ENCODE measurements at places on chromosomes 6 and 20.

DNA sequence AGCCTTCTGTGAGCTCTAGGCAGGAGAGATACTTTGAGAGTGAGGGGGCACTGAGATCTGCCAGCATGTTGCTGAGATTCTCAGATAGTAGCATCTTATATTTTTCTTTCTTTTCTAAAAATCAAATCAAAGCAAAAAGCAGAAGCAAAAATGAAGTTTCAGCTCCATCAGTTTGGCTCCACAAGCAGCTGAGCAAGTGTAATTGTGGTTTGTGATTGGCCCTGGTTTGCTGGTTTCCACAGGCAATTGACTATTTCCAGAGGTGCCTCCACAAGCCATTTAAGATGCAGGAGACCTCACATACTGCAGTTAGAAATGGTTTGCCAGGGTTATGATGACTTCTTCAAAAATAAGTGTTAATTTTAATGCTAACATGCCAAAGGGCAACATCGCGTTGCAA lies 4.3 kb downstream of the SLC35D3 start:
- no peak for DNase-seq

- no peak for DNase-seq
These were observed 72.7 kb downstream of the METTL24 start for GRCh38 chr6:110285306-110286060.

DNA sequence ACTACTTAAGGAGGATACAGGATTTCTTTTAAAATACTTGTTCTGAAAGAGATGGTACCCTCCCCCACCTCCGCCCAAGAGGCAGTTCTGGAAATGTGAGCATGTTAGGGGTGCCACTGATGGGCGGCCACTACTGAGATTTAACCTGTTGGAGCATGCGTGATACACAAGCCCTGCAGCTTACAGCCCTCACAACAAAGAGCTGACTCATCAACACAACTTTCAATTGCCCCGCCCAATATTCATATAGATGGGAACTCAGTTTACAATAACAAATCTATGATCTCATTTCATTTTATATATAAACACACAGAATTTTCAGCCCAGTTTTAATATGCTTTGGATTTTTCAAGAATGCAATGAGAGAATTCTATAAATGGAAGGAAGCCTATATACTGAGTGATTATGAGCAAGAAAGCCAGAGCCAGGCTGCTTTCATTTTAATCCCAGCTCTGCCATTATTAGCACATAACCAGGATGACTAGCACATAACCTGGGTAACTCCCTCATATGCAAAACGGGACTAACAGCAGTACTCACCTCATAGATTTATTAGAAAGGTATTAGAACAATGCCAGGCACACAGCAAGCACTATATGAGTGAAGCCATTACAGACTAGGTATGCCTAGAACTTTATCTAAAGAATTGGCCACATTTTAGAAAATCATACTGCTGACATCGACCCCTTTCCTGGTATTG lies 45.6 kb upstream of the IPCEF1 start:
- no peak for DNase-seq

DNA sequence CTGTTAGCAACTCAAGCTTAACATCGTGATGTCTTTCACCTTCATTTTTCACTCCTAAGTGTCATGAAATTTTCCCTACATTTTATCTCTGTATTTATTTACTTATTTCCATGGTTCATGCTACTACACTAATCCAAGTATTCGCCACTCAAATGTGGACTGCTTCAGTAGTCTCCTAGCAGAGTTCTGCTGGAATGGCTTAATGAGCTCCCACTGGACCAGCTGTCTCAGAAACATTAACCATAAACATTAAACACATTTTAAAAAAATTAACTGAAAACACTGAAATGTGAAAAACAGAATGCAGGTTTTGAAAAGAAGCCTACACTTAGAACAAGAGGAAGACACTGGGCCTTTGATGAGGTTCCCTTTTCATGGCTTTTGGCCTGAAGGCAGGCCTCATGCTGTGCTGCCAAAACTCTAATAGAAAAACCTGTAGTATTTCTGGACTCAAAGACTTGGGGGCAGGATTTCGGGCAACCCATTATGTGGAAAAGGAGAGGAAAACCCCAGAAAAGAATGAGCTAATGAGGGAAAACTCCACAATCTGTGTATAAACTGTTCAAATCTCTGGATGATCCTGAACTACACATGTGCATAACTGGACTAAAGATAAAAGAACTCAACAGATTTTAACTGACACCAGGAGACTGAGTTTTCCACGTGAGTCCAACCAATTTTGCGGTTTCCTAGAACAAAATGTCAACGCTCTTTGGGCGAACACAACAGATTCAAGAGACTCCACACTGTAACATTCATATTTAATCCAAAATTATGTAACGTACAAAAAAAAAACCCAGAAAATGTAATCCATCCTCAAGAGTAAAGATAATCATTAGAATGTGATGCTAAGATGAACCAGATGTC lies 33.0 kb downstream of the SAMD3 start:
- no peak for DNase-seq

- no peak for DNase-seq
These were observed 112.2 kb upstream of the SYNCRIP start for GRCh38 chr6:85754894-85755293.

DNA sequence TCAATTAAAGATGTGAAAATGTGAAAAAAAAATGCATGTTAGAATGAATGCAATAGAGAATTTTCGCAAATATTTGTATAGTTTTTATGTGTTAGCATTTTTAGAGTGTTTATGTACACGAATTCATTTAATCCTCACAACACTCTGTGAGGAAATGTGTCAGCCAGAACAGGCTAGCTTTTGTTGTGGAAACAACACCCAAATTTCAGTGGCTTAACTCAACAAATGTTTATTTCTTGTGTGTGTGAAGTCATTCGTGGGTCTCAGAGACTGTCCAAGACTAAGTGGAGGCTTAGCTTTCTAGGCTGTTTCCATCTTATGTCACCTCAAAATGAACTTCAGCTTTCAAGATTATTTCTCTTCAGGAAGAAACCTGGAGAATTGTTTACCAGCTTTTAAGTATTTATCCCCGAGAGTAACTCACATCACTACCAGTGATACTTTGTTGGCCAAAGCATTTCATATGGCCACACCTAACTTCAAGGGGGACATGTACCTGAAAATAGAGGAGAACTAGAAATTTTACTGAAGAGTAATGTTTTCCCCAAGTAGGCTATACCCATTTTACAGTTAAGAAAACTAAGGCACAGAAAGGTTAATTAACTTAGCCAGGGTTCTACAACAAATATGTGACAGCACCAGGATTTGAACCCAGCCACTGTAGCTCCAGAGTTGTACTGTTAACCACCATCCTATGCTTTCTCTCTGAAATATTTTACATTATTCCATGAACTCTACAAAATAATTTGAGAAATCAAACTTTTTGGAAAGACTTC lies 306.1 kb downstream of the QKI start:
- no peak for DNase-seq

DNA sequence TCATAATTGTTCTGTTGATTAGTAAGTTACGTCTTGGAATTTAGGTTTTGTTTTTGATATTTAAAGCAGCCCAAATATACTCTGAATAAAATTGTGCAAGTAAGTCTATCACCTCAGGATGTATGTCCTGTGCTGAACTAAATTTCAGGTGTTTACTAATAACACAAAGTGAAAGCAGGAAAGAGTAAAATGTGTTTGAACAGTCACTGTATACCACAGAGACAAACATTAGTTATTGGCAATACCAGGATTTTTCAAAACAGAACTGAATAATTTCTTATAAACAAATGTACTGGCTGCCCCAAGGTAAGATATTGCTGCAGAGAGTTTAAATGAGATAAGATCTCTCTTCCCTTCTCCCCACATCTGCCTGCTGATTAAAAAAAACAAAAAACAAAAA lies 404.7 kb upstream of the RUNX2 start:
- no peak for DNase-seq

DNA sequence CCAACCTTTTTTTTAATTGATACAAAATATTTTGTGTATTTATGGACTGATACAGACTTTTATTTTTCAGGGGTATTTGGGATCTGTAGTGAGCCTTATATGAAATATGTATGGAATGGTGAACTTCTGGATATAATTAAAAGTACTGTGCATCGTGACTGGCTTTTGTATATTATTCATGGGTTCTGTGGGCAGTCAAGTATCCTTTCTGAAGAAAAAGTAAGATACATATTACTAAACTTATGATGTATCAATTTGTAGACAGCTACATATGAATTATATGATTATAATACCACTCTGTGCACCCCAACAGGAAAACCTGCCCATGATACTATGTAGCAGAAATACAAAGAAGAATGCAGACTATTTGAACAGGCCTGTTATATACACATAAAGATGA lies 47.2 kb downstream of the FIG4 start:
- no peak for DNase-seq

DNA sequence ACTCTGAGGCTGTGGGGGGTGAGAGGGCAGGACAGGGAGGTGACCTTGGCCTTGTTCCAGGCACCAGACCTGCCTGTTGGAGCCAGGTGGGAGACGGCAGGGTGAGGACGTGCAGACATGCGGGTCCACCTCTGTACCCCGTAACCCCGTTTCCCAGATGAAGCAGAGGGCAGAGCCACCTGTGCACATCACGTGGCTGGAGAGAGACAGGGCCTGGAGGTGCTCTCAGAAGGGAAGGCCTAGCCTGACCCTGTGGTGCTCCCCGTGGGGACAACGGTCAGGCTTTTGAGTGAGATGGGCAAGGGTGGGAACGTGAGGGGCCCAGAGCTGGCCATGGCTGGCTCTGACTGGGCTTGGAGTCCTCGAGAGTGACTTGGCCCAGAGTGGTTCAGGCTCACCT lies 6.6 kb downstream of the NTSR1 start:
- DNase-seq, result no peak

DNA sequence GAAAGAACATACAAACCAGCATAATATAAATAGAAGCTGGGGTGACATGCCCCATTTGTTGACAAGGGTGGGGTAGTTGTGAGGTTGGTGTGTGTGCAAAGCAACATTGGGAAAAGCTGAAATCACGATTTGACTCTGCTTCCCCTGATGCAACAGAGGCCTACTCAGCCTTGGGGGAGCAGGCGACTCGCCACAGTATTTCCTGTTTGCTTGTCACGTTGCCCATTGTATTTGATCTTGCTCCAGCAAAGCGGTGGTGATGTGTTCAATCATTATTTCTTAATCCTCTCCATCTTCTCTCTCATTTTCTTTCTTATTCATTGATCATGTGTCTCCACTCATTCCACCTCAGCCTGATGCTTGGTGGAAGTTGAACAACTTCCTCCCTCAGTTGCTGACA lies 165.8 kb upstream of the CITED2 start:
- no peak for DNase-seq

- DNase-seq, result no peak
These were observed 591 bp upstream of the DCBLD1 start for GRCh38 chr6:117481926-117482239.

GRCh38 chr6:17349427-17349826 lies 44.0 kb upstream of the CAP2 start:
- no peak for DNase-seq

DNA sequence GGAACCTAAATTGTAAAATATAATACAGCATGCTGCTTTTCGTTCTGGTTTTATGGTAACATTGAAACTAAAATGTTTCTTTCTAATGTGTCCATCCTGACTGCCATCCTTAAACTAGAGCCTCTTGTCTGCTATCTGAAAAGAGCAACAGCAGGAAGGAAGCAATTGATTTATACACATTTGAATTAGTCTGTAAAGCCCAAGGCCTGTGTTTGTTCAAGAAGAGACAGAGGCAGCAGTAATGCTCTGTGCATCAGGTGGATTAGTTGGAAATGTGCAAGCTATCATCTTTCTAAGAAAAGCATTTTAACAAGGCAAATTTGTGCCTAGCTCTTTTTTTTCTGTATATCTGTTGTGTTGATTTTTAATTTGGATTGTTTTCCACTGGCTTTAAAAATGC lies 128.6 kb downstream of the SCAF8 start:
- no peak for DNase-seq

GRCh38 chr20:10388597-10388996 lies 45.4 kb downstream of the MKKS start:
- DNase-seq, result no peak

- no peak for DNase-seq
These were observed 36.9 kb upstream of the TFAP2C start for GRCh38 chr20:56592211-56592610.

GRCh38 chr20:45406260-45407066 lies 1.6 kb upstream of the DBNDD2 start:
- no peak for DNase-seq

DNA sequence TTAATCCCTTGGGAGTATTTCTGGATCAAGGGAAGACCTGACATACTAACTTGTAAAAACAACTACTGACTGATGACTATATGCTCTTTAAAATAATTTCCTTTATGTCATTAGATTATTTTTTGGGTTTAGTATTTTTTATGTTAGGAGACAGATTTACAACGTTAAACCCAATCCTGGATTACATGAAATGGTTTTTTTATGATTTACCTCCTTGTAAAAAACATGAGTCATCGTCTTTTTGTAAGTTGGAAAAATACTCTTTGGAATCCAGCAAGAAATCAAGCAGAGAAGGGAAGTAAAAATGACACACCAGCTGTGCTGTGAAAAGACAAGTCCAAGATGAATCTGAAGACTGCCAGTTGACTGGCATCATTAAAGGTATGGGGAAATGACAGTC lies 6.7 kb downstream of the STK4 start:
- no peak for DNase-seq

DNA sequence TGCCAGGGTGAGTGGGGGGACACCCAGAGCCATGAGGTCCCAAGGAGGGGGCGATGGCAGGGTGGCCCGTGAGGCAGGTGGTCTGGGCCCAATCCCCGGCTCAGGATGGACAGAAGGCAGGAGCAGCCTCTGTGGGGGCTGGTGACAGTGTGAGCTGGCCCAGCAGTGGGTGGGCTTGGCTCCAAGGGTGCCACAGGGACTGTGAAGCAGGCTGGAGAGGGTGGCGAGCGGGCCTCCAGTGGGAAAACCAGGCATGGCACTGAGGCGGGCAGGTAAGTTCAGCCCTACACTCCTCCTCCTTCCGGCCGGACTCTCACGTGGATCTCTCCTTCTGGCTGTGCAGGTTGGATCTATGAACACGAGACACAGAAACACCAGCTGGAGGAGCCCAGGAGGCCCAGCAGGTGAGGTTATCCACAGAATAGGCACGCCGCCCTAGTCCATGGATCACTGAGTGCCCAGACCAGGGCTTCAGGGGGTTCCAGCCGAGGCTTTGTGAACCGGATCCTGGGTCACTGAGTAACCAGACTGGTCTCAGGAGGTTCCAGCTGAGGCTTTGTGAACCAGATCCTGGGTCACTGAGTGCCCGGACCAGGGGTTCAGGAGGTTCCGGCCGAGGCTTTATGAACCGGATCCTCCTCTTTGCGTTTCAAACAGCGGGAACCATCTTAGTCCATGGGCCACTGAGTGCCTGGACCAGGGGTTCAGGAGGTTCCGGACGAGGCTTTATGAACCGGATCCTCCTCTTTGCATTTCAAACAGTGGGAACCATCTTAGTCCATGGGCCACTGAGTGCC lies 76.4 kb upstream of the BHLHE23 start:
- DNase-seq, result no peak

Data from NCI-H1417 treated with DMSO at 0.1 percent for 48 hours (cell line).